ENCODE measurements at places on chromosomes 3 and 15. TPM values are rescaled to one million over a fixed set of nuclear protein-coding genes. Genes with fewer than 3 reads are reported as not detected.

HCLS1 gene
- 102 TPM for total RNA-seq

GRCh38 chr15:60395276-60396011, 2.3 kb downstream of the ANXA2 start:
- H3K4me3 ChIP-seq, result no peak overlapping the region
- H3K4me1 ChIP-seq, result peaks cover 12% of the 10 kb centered on the region
- H3K36me3 ChIP-seq, result peaks cover 2% of the 10 kb centered on the region

ANKRD34C gene
- total RNA-seq, result not detected

DNA sequence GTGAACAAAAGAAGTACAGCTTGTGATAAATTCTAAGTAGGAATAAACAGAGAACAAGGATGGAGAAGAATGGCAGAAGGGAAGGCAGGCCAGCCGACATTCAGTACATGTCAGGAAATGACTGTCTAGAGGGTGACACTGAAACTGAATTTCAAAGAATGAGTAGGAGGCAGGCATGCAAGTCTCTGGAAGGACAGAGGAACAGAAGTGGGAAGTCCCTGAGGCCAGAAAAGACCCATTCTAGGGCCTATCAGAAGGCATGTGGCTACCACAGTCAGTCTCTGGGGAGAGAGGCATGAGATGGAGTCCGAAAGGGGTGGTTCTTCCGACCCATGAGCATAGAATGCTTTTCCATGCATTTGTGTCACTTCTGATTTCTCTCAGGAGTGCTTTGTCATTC, 243.5 kb upstream of the UBE2E2 start:
- H3K36me3 ChIP-seq, result no peaks in the 10 kb centered on the region
- H3K27ac ChIP-seq, result no peak overlapping the region
- H3K4me1 ChIP-seq, result no peaks in the 10 kb centered on the region
- no peaks in the 10 kb centered on the region for H3K27me3 ChIP-seq
- no peak overlapping the region for H3K4me3 ChIP-seq

PIGZ gene
- 3.5 TPM for total RNA-seq

DNA sequence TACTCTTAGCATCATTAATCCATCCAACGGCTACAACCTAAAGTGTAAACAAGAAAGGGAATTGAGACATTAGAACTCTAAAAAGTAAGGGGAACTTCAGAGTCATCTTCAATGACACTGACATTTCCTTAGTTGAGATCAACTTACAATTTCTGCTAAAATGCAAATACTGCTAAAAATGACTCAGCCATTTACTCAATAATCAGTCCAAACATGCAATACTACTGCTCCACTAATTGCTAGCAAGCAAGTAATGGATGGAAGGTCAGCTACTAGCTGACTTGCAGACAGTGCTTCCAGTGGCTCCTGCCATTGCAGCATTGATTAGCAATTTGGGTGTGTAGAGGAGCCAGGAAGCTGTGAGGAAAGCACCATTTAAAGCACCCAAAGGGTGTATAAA, 28.4 kb downstream of the CD200R1L start:
- H3K36me3 ChIP-seq, result no peaks in the 10 kb centered on the region
- no peak overlapping the region for H3K4me3 ChIP-seq
- H3K27ac ChIP-seq, result no peak overlapping the region
- H3K27me3 ChIP-seq, result no peaks in the 10 kb centered on the region
- DNase-seq, result no peak

GRCh38 chr3:196287440-196288140, at the start of gene PCYT1A:
PCYT1A (minus strand) TSS chr3:196287726; CDS start chr3:196270531, 17,195 bp downstream.
- peaks cover 4% of the 10 kb centered on the region for H3K4me1 ChIP-seq
- peak; percentile 94 for DNase-seq
- no peaks in the 10 kb centered on the region for H3K36me3 ChIP-seq
- no peaks in the 10 kb centered on the region for H3K27me3 ChIP-seq
- H3K4me3 ChIP-seq, result peak within 1 kb of the TSS; percentile 97

GRCh38 chr3:171245796-171246765, 214.1 kb downstream of the TNIK start:
- no peak overlapping the region for H3K4me3 ChIP-seq
- no peak overlapping the region for H3K27ac ChIP-seq
- H3K27me3 ChIP-seq, result no peaks in the 10 kb centered on the region
- H3K36me3 ChIP-seq, result no peaks in the 10 kb centered on the region
- H3K4me1 ChIP-seq, result no peaks in the 10 kb centered on the region

DNA sequence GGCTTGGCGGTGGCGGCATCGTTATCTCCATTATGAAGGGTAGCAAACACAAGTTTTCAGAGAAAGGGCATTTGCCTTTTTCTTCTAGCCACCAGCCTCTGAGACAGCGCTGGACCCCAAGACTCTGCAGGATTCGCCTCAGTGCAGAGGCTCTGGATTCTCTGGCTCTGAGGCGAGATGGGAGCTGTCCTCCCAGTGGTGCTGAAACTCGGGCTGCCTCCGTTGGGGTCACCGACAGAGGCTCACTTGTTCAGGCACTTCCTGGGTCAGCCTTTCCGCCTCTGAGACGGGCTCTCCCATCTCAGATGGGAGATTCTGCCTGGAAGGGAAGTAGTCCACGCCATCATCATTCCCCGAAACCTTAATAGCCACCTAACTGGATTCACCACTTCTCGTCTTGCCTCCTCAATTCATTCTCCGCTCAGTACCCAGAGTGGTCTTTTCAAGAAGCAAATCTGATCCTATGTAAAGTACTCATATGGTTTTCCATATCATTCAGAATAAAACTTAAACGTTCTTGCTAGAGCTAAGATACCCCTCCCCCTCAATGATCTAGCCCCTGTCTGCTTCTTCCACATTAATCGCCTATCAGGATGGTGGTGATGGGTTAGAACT, 76.9 kb downstream of the RHCG start:
- H3K27ac ChIP-seq, result no peak overlapping the region
- no peak for DNase-seq
- H3K27me3 ChIP-seq, result peaks cover 22% of the 10 kb centered on the region
- no peak overlapping the region for H3K4me3 ChIP-seq
- H3K36me3 ChIP-seq, result no peaks in the 10 kb centered on the region
- H3K4me1 ChIP-seq, result no peaks in the 10 kb centered on the region

DNA sequence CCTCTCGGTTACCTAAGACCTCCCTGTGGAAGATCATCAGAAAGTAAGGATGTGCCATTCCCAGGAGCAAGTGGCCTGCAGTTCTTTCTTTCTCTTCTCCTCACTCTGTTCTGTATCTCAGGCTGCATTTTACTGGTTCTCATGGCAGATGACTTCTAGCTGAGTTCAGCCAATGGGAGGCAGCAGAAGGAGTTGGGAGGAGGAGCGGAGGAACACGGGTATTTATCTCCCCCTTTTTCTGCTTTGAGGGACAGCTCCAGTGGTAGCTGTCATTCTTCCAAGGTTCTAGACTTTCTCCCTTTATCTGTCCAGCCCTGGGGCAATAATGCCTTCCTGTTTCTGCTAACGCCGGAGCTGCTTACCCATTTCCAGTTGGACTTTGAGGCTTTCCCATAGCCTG, 339.9 kb downstream of the NR2F2 start:
- H3K4me1 ChIP-seq, result no peaks in the 10 kb centered on the region
- no peak overlapping the region for H3K27ac ChIP-seq
- no peaks in the 10 kb centered on the region for H3K36me3 ChIP-seq
- no peak overlapping the region for H3K4me3 ChIP-seq

DNA sequence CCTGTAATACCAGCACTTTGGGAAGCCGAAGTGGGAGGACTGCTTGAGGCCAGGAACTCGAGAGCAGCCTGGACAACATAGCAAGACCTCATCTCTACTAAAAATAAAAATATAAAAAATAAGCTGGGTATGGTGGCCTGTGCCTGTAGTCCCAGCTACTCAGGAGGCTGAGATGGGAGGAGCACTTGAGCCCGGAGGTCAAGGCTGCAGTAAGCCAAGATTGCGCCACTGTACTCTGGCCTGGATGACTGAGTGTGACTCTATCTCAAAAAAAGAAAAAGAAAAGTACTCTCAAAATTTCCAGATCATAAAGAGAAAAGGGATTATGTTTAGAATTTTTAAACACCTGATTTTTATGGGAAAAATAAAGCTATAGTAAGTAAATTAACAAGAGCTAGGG, 24.1 kb downstream of the SLC51A start:
- H3K27me3 ChIP-seq, result no peaks in the 10 kb centered on the region
- DNase-seq, result no peak
- no peak overlapping the region for H3K27ac ChIP-seq
- no peaks in the 10 kb centered on the region for H3K4me1 ChIP-seq

DNA sequence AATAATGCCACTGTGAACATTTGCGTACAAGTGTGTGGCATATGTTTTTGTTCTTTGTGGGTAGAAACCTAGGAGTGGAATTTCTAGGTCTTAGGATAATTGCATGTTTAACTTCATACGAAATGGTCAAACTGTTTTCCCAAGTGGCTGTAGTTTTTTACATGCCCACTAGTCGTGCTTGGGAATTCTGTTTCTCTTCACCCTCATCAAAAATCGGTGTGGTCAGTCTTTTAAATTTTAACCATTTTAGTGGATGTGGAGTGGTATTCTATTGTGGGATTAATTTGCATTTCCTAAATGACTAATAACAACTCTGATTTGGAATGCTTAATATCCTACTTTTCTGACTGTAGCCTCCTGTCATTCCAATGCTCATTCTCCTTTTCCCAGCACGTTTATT, 27.6 kb downstream of the ZFAND6 start:
- no peaks in the 10 kb centered on the region for H3K4me1 ChIP-seq
- no peak overlapping the region for H3K4me3 ChIP-seq
- DNase-seq, result no peak
- H3K27me3 ChIP-seq, result no peaks in the 10 kb centered on the region

DNA sequence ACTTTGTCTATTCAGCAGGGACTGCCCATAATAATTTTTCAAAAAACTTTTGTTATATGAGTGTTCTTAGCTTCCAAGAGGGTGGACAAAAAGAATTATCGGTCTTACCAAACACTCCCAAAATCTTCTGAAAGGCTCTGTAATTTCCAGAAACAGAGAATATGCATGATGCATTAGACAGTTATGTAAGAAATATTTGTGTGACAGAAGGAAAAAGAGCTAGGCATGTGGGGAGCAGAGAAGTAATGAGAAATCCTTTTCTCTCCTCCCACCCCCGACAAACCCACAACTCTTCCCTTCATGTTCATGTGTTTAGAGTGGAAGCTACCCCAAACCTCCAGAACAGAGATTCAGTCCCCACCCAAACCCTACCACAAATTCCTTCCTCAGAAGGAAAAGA, 86.8 kb downstream of the MYO5A start:
- no peak overlapping the region for H3K4me3 ChIP-seq
- DNase-seq, result no peak
- no peaks in the 10 kb centered on the region for H3K36me3 ChIP-seq
- H3K4me1 ChIP-seq, result no peaks in the 10 kb centered on the region

DNA sequence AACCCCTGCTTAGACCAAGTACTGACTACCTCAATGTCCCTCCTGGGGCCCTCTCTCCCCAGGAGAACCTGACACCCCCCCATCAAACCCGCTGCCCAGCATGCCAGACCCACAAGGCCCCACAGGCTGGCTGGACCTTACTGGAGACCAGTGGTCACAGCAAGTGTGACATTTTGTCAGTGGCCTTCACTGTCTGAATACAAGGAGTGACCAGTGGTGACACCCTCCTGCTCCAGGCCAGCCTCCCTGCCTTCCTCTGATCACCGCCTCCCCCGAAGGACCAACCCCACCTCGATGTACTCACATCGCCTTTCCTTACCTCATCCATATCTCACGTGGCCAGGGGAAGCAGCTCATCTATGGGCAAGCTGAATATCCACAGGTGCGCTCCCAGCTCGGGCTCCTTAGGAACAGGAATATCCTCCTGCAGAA, 62.1 kb upstream of the HERC1 start:
- no peak overlapping the region for H3K27ac ChIP-seq
- no peaks in the 10 kb centered on the region for H3K36me3 ChIP-seq
- H3K4me3 ChIP-seq, result no peak overlapping the region
- no peak for DNase-seq
- no peaks in the 10 kb centered on the region for H3K27me3 ChIP-seq

- H3K36me3 ChIP-seq, result no peaks in the 10 kb centered on the region
- H3K27ac ChIP-seq, result peak overlapping the region; percentile 55
- no peaks in the 10 kb centered on the region for H3K27me3 ChIP-seq
- no peak overlapping the region for H3K4me3 ChIP-seq
These were observed 29.0 kb downstream of the PPARG start for GRCh38 chr3:12317914-12318313.

RCN2 gene
- 40.0 TPM for total RNA-seq

PLA1A gene
- 6.7 TPM for total RNA-seq

SUSD5 gene
- total RNA-seq, result 13.8 TPM

DNA sequence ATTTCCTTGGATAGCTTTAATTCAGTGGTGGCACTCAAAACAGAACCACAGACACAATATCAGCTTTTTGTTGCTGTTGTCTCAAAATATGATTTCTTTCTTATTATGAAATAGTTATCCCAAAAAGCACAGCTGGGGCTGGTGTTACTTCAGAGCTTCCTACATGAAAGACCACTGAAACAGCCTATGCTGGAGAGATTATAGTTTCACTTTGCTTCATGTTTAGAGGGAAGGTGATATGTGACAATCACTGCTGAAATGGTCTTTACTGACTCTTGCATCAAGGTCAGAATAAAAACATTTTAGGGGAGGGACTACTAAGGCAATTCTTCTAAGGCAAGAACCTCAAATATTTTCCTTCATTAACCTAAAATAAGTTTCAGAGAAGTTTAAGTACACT, 190.7 kb downstream of the TNIK start:
- no peaks in the 10 kb centered on the region for H3K36me3 ChIP-seq
- DNase-seq, result no peak
- no peak overlapping the region for H3K27ac ChIP-seq
- H3K4me3 ChIP-seq, result no peak overlapping the region
- H3K27me3 ChIP-seq, result no peaks in the 10 kb centered on the region

All from kidney (tissue), 22 donors.